MG63 (cell line): ENCODE measurements at places on chromosomes 5 and 9. TPM values are rescaled to one million over a fixed set of nuclear protein-coding genes. Genes with fewer than 3 reads are reported as not detected.

Gene ARAP3
- total RNA-seq, result 2.1 and 4.6 TPM in 2 replicates

Gene CDKN2B-AS1
- total RNA-seq, result not detected in 2 replicates

Gene CNTNAP3B
- total RNA-seq, result 12.2 and 15.7 TPM in 2 replicates

Gene STPG3
- total RNA-seq, result not detected in 2 replicates

Gene PCDHB11
- total RNA-seq, result 1.0 TPM in 1 of 2 replicates, not detected in the other

Gene CDH9
- total RNA-seq, result not detected in 2 replicates

Gene PSD2
- 0.16 TPM in 1 of 2 replicates, not detected in the other for total RNA-seq

Gene BRINP1
- total RNA-seq, result 0.49 TPM in 1 of 2 replicates, not detected in the other

Gene TMEM8B
- 2.7 and 3.6 TPM in 2 replicates for total RNA-seq
